ENCODE measurements at places on chromosomes 4 and X.

GRCh38 chr4:6221301-6221850 is 21.0 kb upstream of the JAKMIP1 start:
- DNase-seq = no peak

DNA sequence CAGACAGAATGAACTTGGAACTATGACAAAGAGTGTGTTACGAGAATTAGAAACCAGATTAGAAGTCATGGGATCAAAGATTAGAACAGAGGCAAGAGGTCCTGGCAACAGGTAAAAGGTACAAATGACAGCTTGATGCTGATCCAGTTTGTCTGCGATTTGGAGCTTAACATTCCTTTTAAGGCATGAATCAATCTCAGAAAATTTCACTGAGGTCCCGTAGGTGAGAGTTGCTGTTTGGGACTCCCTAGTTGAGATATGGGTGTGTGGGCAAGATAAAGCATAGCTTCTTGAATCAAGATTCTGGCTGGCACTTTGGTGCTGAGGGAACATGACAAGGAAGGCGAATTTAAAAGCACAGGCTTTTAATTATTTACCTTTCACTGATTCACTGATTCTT is 62.6 kb upstream of the ACSL4 start:
- DNase-seq = no peak

- DNase-seq = no peak
Observed at GRCh38 chr4:119657111-119657611, 28.6 kb upstream of the PDE5A start.

DNA sequence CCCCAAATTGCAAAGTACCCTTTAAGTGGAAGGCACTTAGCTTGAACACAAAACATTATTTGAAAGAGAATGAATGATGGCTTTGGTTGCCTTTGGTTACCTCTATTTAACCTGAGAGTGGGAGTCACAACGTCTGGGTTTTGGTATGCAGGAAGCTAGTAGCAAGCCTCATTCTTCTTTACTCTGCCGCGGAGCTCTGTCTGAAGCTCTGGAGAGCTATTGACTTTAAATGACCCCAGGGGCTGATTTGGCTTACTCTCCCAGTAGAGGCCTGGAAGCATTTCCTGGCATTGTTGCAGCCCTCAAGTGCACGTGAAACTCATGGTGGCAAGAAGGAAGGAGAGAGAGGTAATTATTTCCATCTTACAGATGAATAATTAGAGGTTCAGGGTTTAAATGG is 81.8 kb upstream of the MAGEA4 start:
- no peak for DNase-seq

DNA sequence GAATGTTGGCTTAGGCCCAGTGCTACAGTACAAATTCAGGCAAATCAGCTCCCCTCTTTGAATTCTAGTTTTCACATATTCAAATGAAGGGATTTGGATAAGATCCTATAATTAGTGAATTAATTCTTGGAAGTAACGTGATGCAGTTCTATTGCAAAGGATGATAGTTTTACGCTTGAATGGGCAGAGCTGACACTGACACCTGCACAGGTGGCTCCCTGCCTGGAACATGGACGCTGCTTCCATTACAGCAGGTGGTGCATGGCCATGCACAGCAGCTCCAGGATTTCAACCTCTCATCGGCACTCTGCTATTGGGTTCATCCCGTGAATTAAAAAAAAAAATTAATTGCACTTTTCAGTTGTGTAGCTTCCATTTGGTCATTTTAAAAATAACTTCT is 28.4 kb upstream of the RPS6KA6 start:
- no peak for DNase-seq
